Endodermal cell (in vitro differentiated cells): ENCODE measurements at places on chromosomes 1 and 21. TPM values are rescaled to one million over a fixed set of nuclear protein-coding genes. Genes with fewer than 3 reads are reported as not detected.

GRCh38 chr1:227795732-227796131, 19.7 kb upstream of the PRSS38 start:
- no peak overlapping the region for H3K4me3 ChIP-seq
- no peaks in the 10 kb centered on the region for H3K36me3 ChIP-seq
- peak; percentile 27 for DNase-seq

Gene TRIM58
- total RNA-seq, result 1.6 to 1.9 TPM (median 1.7 TPM) in 3 replicates

DNA sequence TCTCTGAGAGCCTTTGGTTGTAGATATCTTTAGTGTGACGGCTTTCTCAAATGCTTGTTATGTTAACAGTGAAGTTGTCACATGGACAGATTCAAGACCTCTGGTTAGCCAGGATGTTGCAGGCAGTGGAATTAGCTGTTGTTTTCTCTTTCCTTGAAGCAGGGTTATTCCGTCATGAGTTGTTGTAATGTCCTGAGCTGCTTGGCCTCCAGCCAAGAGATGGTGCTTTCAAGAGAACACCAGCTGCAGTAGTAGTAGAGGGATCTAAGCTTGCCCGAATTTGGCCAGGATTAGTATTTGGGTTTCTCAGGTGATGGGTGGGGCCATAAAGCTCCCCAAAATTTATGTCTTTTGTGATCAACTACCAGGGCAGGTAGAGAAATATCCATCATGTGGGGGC, 13.4 kb downstream of the KCNE1 start:
- no peaks in the 10 kb centered on the region for H3K36me3 ChIP-seq
- H3K27me3 ChIP-seq, result peaks cover 17% of the 10 kb centered on the region
- DNase-seq, result no peak
- no peak overlapping the region for H3K4me3 ChIP-seq

Gene A3GALT2
- total RNA-seq, result not detected in 2 replicates

GRCh38 chr1:226674892-226675714, 64.0 kb downstream of the ITPKB start:
- H3K27ac ChIP-seq, result no peak overlapping the region
- no peaks in the 10 kb centered on the region for H3K27me3 ChIP-seq
- no peak for DNase-seq
- H3K4me1 ChIP-seq, result peaks cover 14% of the 10 kb centered on the region
- H3K4me3 ChIP-seq, result no peak overlapping the region
- H3K36me3 ChIP-seq, result peaks cover 12% of the 10 kb centered on the region

GRCh38 chr1:109214695-109215623, 1.2 kb downstream of the SARS1 start:
- no peaks in the 10 kb centered on the region for H3K27me3 ChIP-seq
- H3K36me3 ChIP-seq, result peaks cover 15% of the 10 kb centered on the region
- no peak for DNase-seq
- peak overlapping the region; percentile 98 for H3K4me3 ChIP-seq
- H3K27ac ChIP-seq, result peak overlapping the region; percentile 89
- H3K4me1 ChIP-seq, result peaks cover 7% of the 10 kb centered on the region

Gene GCSAML
- not detected in 2 replicates for total RNA-seq

GRCh38 chr1:232435729-232436128, 194.2 kb downstream of the SIPA1L2 start:
- no peak overlapping the region for H3K27ac ChIP-seq
- no peak overlapping the region for H3K4me3 ChIP-seq
- H3K36me3 ChIP-seq, result peaks cover 94% of the 10 kb centered on the region
- H3K4me1 ChIP-seq, result no peaks in the 10 kb centered on the region
- H3K27me3 ChIP-seq, result no peaks in the 10 kb centered on the region

- no peaks in the 10 kb centered on the region for H3K4me1 ChIP-seq
- no peak overlapping the region for H3K4me3 ChIP-seq
- DNase-seq, result no peak
- H3K36me3 ChIP-seq, result no peaks in the 10 kb centered on the region
- no peaks in the 10 kb centered on the region for H3K27me3 ChIP-seq
- no peak overlapping the region for H3K27ac ChIP-seq
These were observed 23.1 kb upstream of the ABL2 start for GRCh38 chr1:179252606-179253005.

- H3K36me3 ChIP-seq, result no peaks in the 10 kb centered on the region
- H3K4me1 ChIP-seq, result peaks cover 6% of the 10 kb centered on the region
- H3K27ac ChIP-seq, result no peak overlapping the region
- no peaks in the 10 kb centered on the region for H3K27me3 ChIP-seq
These were observed 41.0 kb downstream of the ABCA4 start for GRCh38 chr1:94079989-94080388.

Gene PLA2G2C
- total RNA-seq, result not detected in 2 replicates

Gene CRNN
- total RNA-seq, result not detected in 2 replicates

GRCh38 chr1:187794561-187794960, 965.8 kb downstream of the PLA2G4A start:
- DNase-seq, result no peak
- no peak overlapping the region for H3K27ac ChIP-seq
- no peak overlapping the region for H3K4me3 ChIP-seq
- no peaks in the 10 kb centered on the region for H3K36me3 ChIP-seq

Gene CFH
- not detected in 2 replicates for total RNA-seq

- H3K27ac ChIP-seq, result no peak overlapping the region
- no peak for DNase-seq
- no peak overlapping the region for H3K4me3 ChIP-seq
- H3K36me3 ChIP-seq, result no peaks in the 10 kb centered on the region
These were observed 12.9 kb downstream of the GSTM5 start for GRCh38 chr1:109724933-109725332.

- H3K4me1 ChIP-seq, result no peaks in the 10 kb centered on the region
- H3K27ac ChIP-seq, result no peak overlapping the region
- H3K4me3 ChIP-seq, result no peak overlapping the region
- H3K27me3 ChIP-seq, result no peaks in the 10 kb centered on the region
These were observed 256.8 kb downstream of the OLFM3 start for GRCh38 chr1:101739826-101740330.

GRCh38 chr1:218529646-218530300, 184.6 kb downstream of the TGFB2 start:
- no peak overlapping the region for H3K4me3 ChIP-seq
- peaks cover 21% of the 10 kb centered on the region for H3K27me3 ChIP-seq
- no peak overlapping the region for H3K27ac ChIP-seq

DNA sequence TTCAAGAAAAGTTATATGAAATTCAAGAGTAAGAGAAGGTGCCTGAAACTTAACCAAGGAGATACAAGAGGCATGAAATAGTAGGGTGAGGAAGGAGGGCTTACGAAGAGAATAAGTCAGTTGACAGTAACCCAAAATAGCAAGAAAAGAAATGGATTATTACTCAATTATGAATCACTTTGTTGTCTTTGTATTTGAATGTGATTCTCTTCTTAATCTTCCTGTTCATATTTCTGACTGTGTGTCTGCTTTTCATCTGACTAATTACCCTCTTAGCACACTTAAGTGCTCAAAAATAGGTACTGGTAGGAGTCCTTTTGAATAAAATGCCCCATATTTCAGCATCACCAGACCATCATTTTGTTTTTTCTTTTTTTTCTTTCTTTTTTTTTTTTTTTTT, 39.4 kb downstream of the GLMN start:
- H3K27me3 ChIP-seq, result no peaks in the 10 kb centered on the region
- no peak overlapping the region for H3K4me3 ChIP-seq
- no peaks in the 10 kb centered on the region for H3K4me1 ChIP-seq
- peaks cover 41% of the 10 kb centered on the region for H3K36me3 ChIP-seq
- no peak overlapping the region for H3K27ac ChIP-seq

DNA sequence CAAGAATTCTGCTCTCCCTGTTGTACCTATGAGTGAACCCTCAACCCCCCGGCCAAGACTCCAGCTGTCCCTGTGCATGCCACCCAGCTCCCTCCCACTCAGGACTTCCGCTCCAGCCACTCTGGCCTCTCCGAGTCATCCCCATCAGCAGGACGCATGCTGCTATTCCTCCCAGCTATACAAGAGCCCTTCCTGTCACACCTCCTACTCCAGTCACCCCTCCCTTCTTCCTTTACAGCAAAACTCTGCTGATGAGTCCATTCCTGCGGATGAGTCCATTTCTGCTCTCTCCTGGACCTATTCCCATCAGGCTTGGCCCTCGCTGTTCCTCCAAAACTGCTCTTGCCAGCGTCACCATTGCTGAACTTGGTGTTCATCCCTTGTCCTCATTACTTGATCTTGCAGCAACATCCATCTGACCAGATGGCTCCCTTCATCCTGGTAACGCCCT, 42.2 kb downstream of the H3-3A start:
- no peaks in the 10 kb centered on the region for H3K36me3 ChIP-seq
- no peak overlapping the region for H3K27ac ChIP-seq
- no peaks in the 10 kb centered on the region for H3K27me3 ChIP-seq
- DNase-seq, result no peak
- H3K4me1 ChIP-seq, result peaks cover 3% of the 10 kb centered on the region

DNA sequence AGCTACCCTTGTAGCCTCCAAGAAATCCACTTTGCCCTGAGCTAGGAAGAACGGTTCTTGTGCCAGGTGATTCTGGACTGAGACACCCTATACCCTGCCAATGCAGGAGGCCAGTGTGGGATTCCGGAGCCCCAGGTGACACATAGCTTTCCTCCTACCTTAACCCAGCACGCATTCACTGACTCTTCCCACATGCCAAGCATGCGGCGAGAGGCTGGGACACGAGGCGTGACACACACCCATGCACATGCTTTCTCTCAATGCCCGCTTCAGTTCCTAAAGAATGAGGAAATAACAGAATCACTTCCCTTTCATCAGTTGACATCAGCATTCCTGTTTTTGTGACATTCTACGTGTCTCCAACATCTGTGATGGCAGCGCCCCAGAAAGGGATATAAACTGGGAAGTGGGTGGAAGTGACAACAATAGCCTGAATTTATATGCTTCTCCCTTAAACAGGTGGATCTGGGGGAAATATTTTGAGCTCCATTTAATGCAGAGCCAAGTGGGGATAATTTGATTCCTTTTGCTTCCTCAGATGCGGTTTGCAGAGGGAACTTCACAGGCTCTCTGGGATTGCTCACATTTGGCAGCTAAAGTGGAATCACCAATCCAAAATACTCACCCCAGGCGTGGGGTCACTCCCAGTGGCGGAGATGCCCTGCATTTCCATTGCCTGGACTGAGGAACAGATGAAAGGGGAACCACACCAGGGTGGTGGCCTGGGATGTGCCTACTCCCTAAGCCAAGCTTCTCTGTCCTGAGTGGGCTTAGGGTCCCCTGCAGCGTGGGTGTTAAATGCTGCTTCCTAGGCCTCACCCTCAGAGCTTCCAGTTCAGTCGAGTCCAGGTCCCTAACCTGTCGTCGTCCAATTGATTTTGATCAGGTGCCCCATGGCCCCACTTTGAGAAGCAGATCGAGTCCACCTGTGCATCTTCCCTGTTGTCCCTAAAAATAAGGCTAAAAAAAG, 445.1 kb downstream of the SIPA1L2 start:
- H3K27ac ChIP-seq, result no peak overlapping the region
- no peak overlapping the region for H3K4me3 ChIP-seq
- H3K27me3 ChIP-seq, result no peaks in the 10 kb centered on the region
- DNase-seq, result peak; percentile 33
- no peaks in the 10 kb centered on the region for H3K36me3 ChIP-seq

DNA sequence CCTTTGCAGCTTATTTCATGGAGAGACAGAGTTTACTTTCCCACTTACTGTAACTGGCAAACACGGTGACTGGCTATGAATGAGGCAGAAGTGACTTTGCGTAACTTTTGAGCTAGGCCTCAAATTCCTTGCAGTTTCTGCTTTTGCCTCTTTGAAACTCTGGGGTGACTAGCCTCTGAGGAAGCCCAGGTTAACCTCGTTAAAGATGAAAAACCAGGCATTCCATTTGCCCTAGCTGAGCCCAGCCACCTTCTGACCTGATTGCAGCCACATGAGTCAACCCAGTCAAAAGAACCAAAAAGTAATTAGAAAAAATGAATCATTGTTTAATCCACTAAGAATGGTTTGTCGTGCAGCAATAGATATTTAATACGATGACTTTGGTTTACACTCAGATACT, 20.4 kb downstream of the PRMT6 start:
- H3K36me3 ChIP-seq, result no peaks in the 10 kb centered on the region
- no peaks in the 10 kb centered on the region for H3K4me1 ChIP-seq
- H3K27ac ChIP-seq, result no peak overlapping the region
- no peak overlapping the region for H3K4me3 ChIP-seq
- peak; percentile 47 for DNase-seq

Gene OPRD1
- 0.55 and 0.56 TPM in 2 replicates for total RNA-seq

Gene OPTC
- 0.27 to 0.42 TPM in 2 of 3 replicates, not detected in the other for total RNA-seq

GRCh38 chr21:34200288-34200905, 127.0 kb downstream of the MRPS6 start:
- no peak for DNase-seq
- H3K36me3 ChIP-seq, result no peaks in the 10 kb centered on the region
- H3K27ac ChIP-seq, result no peak overlapping the region
- peaks cover 4% of the 10 kb centered on the region for H3K4me1 ChIP-seq
- H3K4me3 ChIP-seq, result no peak overlapping the region
